ENCODE measurements at places on chromosomes 1 and 21.
A peak's percentile ranks its signal among the peaks of the same experiment; 100 is the strongest.

- DNase-seq: no peak
These were observed 456.2 kb downstream of the KCNT2 start for GRCh38 chr1:196152086-196152485.

DNA sequence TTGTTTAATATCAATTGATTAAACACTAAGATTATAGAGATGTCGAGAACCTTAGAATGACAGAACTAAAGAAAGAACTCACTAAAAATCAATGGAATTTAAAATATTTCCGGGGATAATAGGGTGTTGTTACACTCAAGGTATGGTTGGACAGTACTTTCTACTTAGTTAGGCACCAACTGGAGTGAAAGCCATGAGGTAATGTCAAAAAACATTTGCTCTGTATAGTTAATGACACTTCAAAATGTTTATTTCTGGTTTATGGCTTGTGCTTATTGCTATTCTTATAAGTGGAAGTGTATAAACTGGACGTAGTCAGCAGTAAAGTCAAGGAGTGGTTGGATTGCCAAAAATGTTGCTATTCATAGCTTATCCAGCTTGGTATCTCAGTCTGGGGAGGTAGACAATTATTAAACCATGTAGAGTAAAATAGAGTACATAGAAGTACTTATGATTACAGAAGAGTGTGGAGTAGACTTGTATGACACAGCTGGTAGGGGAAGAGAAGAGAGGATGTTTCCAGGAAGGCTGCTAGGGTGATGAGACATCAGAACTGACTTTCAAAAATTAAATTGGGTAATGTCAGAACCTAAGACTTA lies 56.5 kb upstream of the BMP8A start:
- no peak for DNase-seq

DNA sequence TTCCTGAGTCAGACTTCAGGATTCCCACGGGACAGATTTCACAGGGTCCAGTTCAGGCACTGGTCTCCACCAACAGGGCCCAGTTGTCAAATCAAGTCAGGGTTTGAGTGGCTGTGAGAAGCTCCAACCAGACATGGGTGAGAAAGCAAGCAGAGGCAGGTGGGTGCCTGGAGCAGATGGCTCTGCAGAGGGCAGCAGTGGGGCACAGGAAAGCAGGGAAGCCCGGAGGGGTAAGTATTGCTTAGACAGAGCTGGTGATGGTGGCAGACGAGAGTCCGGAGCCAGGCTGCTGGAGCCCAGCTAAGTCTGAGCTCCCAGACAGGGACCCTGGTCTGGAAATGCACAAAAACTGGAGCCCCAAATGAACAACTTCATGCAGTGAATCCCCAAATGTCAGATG lies 40.4 kb downstream of the RIMS3 start:
- DNase-seq: no peak

DNA sequence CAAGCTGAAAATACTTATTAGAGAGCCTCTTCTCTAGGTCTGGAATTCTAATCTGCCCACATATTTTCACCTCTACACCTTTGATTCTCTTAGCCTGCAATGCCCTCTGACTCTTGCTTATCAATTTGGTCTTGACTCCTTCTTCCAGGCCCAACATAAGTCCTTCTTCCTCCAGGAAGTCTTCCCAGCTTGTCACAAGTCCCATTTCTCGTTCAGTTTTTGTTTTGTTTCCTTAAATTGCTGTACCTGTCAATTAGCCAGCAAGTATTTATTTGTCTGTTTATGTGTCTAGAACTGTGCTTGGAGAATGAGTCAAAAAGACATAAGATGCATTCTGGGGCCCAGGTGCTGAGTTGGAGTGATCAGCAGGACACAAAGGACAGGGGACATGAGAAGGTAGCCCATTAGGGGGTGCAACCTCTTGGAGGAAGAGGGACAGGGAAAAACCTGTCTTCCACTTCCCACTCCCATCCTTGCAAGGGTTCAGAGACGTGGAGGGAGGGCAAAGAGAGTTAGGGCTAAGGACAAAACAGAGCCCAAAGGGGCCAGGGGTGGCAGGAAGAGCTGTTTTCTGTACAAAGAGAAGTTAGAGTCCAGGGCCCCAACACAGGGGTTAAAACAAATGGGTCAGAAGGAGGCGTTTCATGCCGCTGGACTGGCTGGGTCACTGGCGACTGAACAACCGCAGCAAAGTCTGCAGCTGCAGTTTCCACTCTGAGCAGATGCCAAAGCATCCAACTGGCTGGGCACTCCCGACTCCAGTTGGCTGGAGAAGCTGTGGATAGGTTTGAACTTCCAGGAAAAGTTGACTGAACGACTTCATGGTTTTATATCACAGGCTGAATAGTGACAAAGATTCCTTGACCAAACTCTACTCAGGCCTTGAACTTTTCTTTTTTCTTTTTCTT lies 10.7 kb upstream of the CNR2 start:
- DNase-seq: no peak

DNA sequence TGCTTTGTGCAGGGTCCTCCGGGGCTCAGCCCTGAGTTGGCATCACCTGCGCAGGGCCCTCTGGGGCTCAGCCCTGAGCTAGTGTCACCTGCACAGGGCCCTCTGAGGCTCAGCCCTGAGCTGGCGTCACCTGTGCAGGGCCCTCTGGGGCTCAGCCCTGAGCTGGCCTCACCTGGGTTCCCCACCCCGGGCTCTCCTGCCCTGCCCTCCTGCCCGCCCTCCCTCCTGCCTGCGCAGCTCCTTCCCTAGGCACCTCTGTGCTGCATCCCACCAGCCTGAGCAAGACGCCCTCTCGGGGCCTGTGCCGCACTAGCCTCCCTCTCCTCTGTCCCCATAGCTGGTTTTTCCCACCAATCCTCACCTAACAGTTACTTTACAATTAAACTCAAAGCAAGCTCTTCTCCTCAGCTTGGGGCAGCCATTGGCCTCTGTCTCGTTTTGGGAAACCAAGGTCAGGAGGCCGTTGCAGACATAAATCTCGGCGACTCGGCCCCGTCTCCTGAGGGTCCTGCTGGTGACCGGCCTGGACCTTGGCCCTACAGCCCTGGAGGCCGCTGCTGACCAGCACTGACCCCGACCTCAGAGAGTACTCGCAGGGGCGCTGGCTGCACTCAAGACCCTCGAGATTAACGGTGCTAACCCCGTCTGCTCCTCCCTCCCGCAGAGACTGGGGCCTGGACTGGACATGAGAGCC lies 22.7 kb downstream of the COL6A1 start:
- DNase-seq: no peak

DNA sequence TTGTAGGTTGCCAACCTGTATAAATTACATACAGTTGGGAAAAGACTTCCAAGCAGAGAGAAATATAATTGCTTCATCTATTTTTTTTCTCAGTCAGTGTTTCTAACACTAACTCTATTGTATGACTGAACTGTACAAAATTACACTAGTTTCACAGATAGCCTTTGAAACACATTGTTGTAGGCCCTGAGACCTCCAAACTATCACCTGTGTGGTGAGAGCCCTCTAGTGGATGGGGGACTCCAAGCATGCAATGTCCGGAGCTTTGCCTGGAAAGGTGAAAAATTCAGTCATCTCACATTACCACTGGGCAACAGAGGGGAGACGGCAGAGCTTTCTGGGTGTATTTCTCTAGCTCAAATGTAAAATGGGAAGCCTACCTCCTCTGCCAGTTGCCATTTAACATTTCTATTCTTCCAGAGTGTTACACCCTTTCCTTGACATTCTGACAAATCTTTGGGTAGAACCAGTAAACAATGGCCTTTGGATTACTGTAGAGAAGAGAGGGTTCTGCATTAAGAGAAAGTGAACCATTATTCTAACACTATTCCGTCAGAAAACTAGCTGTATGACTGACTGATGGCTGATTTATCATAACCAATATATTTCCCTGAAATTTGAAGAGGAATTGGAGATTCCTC lies 212.2 kb downstream of the LYPLAL1 start:
- DNase-seq: no peak

DNA sequence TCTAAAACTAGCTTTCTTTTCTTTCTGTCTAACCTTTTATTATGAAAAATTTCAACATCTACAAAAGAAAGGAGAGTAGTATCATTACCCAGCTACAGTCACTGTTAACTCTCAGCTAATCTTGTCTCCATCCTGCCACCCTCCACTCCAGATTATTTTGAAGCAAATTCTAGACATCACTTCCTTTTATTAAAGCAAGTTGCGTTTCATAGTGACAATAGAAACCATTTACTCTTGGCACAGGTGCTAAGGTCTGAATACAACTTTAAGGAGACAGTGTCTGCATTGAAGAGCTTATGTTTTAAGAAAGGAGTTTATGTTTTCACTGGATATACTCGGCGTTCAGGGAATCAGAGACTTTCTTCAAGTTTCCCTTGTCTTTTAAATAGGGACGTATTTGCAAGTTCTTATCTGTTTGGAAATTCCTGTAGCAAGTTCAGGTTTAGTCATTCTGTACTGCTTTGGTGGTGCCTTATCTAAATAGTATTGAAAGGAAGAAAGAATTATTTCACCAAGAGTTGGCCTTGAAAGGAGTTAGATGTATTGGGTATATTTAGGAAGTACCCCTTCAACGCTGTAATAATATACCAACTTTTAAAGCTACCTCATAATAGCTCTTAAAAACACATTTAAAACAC lies 42.7 kb downstream of the ITSN1 start:
- no peak for DNase-seq

DNA sequence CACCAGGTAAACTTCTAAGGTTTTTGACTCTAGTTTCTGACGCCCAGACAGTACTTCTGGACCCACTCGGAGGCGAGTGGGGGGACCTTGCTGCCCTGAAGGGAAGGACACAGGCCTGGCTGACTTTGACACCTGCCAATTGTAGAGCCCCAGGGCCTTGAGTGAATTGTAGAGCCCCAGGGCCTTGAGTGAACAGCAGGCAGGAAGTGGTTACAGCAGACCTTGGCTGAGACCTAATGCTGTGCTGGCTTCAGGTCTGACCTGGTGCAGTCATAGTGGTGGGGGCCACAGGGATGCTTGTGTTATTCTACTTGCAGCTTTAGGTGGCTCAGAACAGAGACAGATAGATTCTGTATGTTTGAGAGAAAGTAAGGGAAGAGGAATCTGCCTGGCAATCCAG lies 344.3 kb downstream of the DUSP10 start:
- DNase-seq: no peak

DNA sequence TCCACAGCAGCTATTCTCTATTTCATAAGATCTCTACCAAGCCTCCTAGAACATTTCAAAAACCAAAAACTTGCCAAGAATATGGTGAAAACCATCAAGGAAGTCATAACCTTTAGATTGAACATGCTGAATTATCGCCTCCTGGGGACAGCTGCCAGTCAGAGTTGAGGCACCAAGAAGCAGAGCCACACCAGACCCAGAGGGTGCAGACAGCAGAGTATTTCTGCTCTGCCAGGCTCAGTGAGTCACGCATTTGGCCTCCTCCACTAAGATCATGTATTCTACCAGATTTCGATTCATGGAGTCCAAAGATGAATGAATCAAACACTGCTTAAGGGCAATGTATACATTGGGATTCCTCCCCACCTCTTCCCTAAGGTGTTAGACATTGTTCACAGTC lies 2.1 kb downstream of the F3 start:
- DNase-seq: no peak

DNA sequence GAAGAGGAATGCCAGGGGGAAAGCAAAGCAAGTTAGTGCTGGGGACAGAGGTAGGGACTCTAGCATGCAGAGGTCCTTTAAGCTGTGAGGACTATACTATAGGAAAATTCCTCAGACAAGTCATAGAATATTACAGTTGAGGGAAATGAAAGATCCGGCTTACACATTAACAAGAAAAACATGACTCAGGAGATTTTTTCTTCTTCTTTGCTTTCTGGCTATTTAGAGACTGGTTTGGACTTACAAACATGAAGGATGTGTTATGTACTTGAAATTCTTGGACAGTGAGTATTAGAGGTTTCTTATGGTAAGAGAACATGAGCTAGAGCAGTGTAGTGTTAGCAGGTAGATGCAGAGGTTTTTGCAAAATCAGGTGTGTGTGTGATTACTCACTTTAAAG lies 24.9 kb downstream of the USP25 start:
- no peak for DNase-seq

- DNase-seq: no peak
These were observed 68.8 kb upstream of the KCNJ15 start for GRCh38 chr21:38188037-38188436.

GRCh38 chr1:104092698-104093097 lies 343.0 kb downstream of the AMY1C start:
- no peak for DNase-seq

GRCh38 chr21:32314806-32315205 lies 16.2 kb downstream of the MRAP start:
- no peak for DNase-seq

DNA sequence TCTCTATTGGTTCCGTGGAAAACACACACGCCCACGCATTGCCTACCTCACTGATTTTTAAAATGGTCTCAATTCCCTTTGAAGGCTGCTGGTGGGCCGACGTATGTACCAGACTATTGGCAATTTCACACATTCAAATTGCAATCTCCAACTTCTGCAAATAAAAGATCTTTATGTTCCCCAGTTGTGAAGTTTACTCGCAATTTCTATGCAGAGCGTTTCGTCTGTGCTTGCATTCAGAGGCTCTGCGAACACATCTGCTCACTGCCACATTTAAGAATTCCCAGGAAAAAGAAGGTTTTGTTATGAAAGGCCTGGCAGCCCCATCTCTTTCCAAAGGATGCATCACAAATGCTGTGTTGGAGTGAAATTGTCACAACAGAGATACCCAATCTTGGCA lies 288.0 kb upstream of the KAZN start:
- DNase-seq: no peak

DNA sequence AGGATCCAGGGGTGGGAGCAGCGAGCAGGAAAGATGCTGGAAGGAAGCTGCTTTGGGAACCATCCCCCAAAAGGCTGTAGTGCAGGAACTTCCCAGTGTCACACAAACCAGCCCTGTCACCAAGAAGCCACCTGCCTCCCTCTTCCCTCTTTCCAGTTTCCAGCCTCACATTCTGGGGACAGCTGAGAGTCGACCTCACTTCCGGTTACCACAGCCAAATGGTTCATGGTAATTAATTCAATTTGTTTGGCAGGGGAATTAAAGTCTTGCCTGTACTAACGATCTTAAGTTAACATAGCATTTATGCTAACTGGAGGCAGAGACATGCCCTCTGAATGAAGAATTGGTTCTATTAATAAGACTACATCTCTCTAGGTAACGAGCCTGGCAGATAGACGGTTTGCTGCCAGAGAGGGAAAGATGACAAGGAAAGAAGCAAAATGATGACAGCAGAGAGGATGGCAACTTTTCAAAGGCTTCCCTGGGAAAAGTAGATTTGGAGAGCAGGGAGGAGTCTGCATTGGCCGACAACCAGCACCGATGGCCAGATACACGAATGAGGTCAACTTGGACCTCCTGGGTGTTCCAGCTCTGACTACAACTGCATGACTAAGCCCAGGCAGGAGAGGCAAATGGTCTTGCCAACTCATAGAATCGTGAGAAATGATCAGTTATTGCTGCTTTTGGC lies 64.1 kb downstream of the TMCO4 start:
- no peak for DNase-seq

- DNase-seq: peak; percentile 4
These were observed 41.7 kb upstream of the ZNF326 start for GRCh38 chr1:89953131-89953626.

GRCh38 chr1:185059950-185060571 lies 14.7 kb downstream of the RNF2 start:
- DNase-seq: no peak

- DNase-seq: no peak
These were observed 38.1 kb downstream of the TRIM62 start for GRCh38 chr1:33143698-33144097.

Data from stimulated activated CD4-positive, alpha-beta T cell treated with anti-CD3 and anti-CD28 coated beads, TNF-alpha, amount 100 ng/mL, for 1 hour (primary cell).